ENCODE measurements at places on chromosomes 3 and 15.

GRCh38 chr3:112814266-112814665 lies 32.4 kb downstream of the CD200R1L start:
- no peak for DNase-seq

- DNase-seq, result no peak
Measured at GRCh38 chr3:197752107-197752506, 2.4 kb downstream of the FYTTD1 start.

GRCh38 chr3:100603469-100603868 lies 5.9 kb upstream of the ADGRG7 start:
- DNase-seq, result no peak

DNA sequence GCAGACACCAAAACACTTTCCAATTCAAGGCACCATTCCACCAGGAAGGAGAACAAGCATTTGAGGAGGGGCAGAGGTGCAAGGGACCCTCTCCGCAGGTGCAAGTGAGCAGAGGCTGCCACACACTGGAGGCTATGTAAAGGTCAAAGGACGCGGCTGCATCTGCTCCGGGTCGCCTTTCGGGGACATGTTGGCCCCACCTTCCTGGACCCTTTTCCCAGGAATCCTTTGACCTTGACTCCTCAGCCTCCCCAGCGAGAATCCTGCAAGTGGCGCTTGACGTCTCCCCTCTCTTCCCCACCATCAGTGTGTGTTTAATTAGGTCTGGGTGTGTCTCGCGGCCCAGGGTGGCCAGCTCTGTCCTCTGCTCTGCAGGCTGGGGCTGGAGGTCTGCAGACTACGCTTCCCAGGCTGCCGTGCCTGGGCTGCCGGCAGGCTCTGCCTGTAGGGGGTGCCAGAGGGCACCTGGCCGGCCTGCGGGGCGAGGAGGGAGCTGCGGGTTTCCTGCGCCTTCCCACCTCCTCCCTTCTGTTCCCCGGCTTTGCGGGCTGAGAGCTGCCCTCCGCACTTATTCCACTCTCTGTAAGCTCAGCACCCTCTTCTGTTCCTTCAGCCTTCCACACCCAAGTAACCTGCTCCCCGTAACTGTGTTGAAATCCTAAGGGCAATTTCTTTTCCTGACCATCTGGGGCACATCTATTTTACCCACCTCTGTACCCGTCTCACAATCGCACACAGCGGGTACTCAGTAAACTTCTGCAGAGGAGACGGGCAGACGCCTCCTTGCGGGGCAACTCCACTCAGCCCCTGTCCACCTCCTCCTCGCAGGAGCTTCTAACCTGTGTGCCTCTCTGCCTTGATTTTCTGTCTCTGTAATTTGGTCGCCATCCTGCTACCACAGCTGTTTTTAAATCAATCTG lies 129.8 kb downstream of the NSMCE3 start:
- DNase-seq, result no peak

DNA sequence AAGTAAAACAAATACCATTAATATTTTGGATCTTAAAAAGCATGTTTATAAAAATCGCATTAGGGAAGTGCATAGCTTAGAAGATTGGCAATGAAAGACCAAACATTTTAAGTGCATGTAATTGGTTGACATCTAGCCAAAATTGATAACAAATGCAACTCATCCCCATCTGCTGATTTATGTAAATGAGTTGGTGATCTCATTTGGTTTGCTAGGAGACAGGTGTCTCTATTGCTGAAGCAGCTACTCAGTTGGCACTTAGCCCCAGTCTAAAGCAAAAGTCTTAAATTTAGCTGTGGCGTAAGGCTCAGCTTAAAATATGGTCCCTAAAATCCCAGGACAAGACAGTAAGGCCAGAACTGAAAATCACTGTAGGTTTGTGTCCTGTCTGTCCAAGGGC lies 113.5 kb upstream of the CHL1 start:
- no peak for DNase-seq

DNA sequence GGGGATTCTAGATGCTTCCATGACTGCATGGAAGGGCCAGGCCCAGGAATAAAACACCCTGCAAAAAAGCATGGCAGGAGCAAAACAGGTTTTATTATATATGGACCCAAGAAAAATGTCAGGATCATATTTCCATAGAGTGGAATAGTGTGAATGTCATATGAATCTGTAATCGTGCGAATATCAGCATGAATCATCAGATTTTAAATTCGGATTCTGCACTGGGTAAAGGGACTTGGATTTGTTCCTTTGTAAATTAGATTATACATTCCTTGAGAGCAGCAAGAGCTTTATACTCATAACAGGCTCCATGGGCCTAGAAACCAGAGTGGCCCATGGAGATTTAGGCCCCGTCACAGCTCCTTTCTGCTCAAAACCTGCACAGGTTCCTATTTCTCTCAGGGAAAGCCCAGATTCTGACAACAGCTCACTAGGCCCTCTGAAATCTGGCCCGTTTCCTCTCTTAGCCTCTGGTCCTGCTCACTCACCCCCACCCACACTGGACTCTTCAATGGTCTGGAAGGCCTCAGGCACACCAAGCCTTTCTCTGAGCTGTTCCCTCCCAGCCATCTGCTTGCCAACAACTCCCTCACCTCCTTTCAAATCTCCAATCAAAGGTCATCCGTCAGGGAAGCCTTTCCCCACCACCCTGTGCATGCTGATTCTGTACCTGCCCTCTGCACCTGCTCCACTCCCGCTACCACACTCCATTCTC lies 76.0 kb downstream of the FEM1B start:
- DNase-seq, result no peak

- no peak for DNase-seq
Measured at GRCh38 chr3:61858054-61858453, 296.7 kb downstream of the PTPRG start.

DNA sequence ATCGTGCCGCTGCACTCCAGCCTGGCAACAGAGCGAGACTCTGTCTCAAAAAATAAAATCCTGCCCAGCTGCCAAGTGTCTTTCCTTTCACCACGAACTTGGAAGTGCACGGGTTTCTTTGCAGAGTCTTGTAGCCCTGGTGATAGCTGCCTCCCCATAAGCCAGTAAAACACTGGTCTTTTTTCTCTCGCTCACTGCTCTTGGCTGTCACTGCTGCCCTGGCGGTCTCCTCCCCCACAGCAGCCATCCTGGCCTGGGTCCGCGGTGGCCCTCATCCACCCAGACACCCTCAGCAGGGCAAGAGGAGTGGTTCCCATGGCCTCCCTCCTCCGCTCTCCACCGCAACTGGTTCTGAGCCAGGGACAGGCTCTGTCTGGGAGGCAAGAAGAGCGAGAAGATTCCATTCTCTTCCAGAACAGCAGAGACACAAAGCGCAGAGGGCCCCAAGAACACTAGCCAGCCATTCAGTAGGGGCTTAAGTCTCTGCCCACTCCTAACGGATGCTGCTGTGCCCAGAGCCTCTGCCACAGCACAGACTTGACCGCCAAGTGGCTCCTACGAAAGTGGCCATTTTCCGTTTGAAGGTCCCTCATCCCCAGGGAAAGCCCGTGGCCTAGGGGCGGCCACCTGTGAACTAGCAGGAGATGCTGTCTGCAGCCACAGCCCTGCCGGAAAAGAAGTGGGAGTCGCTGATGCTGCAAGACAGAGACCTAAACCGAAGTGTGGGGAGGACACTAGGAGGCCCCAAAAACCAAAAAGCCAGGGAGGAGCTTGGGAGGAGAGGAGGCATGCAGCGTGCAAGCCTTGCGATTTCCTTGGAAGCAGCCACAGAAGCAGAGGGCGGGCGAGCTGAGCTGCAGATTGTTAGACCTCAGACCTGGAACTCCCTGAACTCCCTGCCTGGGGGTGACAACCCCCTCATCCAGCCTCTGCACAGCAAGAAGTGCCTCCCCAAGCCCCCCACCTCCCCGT lies 44.1 kb downstream of the KLHL25 start:
- DNase-seq, result peak; percentile 80

DNA sequence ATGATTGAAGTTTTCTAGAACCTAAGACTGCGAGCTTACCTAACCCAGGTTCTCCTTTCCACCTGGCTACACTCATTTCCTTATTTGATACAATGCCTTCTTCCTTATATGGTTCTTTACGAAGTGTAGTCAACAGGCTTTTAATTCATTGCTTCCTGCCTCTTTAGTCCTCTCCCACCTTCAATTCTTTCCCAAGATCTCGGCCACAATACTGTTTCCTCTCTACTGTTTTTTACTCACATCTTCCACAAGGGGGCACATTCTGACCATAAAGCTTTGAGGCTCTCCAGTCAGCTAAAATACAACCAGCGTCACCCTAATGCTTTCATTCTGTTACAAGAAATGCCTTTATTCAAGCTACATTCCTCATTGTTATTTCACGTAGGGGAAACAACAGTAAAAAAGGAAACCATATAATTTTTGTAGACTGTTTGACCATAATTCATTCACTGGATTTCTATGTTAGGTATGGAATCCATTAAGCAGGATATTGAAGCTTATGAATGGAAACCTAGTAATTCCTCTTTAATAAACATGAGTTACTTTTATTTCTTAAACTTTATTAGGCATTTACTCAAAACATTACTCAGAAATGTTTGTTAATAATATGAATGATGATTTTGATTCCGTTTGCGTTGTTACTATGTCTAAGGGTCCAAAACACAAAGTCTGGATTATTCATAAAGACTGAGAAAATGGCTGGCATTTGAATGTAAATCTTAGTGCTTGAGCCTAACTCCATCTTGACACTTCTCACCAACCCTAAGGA lies 29.5 kb upstream of the VEPH1 start:
- DNase-seq, result no peak

- DNase-seq, result no peak
Measured at GRCh38 chr3:14525685-14526631, 14.2 kb downstream of the GRIP2 start.

DNA sequence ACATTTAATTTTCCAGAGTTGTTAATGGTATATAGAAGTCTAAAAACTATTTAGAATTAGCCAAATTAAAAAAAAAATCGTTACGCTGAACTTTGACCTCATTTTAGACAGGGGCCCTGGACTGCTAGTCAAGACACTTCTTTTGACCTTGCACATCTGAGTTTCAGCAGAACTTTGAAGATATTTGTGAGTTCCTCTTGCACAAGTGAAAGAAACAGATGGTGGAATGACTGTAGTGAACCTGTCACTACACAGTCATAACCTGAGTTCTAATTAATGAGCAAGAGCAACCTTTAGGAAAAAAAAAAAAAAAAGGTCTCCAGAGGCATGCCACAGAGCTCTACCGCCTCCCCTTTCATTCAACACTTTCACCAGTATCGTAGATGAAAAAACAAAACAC lies 5.3 kb downstream of the MYO5C start:
- no peak for DNase-seq

GRCh38 chr3:17398959-17399551 lies 343.4 kb downstream of the TBC1D5 start:
- DNase-seq, result no peak

DNA sequence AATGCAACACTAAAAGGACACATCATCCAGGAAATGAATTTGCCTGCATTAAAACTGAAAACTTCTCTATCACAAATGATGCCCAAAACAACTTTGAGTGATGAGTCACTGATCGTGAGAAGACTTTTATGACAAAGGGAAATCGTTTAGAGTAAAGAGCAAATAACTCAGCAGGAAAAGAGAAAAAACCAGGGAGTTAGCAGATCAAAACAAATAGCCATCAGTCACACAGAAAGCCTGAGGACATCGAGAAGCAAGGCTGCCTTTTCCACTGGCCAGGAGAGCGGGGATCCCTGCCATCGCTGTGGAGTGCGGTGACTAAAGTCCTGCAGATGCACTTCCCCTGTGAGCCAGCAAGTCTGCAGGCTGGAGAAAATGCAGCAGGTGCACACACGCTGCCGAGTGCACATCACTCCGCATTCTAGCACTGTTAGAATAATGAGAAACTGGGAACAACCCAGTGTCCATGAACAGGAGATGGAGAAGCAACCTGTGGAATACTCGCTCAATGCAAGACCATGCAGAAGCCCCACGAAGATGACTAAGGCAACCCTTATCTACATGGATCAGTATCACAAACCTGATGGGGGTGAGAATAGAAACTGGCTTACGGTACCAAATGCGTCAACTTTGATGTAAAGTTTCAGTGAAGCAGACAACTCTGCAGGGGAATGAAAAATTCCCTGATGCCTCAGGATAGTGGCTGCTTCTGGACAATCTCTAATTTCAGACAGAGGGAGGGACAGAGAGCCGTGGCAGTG lies 86.4 kb downstream of the NSMCE3 start:
- DNase-seq, result no peak

- no peak for DNase-seq
Measured at GRCh38 chr3:107416886-107417285, 39.6 kb downstream of the CCDC54 start.

GRCh38 chr3:107431246-107432012 lies 54.2 kb downstream of the CCDC54 start:
- peak; percentile 71 for DNase-seq

DNA sequence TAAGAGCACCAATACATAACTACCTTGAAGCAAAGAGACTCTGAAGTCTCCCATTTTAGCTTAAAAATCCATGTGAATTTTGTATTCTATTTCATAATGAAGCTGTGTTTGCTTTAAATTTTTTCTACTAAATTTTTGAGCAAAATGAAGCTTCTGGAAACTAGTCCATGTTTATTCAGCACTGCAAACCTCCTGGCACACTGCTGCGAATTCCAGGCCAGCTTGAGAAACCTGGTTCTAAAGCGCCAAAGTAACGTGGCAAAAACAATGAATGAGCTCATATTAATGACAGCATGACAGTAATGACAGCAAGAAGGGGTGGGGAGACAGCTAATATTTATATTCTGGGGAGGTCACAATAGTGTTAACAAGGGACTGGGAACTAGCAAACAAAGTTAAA lies 25.7 kb downstream of the CEP152 start:
- DNase-seq, result no peak

DNA sequence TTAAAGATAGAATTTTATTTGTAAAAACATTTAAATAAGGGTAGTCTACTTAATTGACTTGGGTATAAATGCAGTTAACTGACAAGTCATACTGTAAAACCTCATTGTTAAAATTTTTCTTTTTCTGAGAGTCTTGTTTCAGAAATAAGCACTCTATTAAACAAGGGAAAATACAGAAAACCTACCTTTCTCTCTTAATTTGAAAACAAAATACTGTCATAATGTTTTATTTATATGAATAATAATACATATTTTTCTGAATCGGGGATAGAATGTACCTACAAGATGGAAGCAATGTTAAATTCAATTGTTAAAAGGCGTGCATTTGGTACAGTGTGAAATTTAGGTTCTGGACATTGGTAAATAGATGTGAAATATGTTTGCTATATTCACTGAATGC lies 17.8 kb downstream of the ZIC1 start:
- no peak for DNase-seq

DNA sequence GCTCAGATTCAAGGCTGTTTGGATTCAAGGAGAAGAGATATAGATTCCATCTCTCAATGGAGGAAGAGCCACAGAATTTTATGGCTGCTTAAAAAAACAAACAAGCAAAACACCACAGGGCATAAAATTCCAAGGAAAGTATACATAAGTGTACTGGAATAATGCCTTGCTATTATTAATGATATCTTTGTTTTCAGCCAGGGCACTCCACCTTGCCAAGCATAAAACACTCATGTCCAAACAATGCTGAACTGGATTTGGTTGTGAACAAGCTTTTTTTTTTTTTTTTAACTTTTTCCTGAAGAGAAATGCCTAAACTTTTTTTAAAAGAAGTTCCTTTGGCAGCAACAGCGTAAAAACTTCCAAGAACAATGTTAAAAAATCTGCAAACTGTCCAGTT lies 4.8 kb upstream of the CLSTN2 start:
- no peak for DNase-seq

- DNase-seq, result no peak
Measured at GRCh38 chr3:124934577-124934976, at the start of gene MUC13. Gene MUC13 (minus strand): TSS chr3:124934751. CDS start chr3:124934712, 39 bp downstream.

GRCh38 chr3:186083746-186084145 lies 25.1 kb downstream of the ETV5 start:
- no peak for DNase-seq
